ENCODE measurements at places on chromosomes 5 and 9.

- peak; percentile 96 for DNase-seq
These were observed 67.7 kb upstream of the CCL21 start for GRCh38 chr9:34777666-34778065.

DNA sequence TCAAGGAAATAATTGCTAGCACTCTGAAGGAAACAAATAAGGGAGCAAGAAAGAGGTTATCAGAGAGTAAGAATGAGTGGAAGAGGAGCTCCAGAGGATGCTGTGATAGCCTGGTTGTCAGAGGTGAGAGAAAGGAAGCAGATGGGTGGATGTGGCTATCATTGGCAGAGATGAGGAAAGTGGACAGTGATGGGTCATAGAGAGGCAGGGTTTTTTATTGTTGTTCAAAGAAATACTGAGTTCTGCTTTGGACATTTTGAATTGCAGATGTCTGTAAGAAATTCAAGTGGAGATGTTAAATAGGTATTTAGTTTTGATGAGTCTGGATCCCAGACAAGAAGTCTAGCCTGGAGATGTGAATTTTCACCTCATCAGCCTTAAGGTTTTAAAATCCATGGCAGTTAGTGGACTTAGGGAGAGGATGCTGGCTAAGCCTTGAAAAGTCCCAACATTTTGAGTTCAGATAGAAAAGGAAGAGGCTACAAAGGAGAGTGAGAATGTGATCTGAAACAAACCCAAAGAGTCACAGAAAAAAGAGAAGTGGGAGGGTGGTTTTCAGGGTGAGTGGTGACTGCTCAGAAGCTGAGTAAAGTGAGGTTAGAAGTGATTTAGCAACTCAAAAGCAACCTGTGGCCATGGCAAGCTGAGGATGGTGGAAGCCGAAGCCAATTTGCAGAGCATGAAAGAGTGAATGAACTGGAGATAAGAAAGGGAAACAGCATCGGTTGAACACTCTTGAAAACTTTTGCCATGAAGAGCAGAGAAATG lies 50.4 kb downstream of the PPIC start:
- DNase-seq = no peak

DNA sequence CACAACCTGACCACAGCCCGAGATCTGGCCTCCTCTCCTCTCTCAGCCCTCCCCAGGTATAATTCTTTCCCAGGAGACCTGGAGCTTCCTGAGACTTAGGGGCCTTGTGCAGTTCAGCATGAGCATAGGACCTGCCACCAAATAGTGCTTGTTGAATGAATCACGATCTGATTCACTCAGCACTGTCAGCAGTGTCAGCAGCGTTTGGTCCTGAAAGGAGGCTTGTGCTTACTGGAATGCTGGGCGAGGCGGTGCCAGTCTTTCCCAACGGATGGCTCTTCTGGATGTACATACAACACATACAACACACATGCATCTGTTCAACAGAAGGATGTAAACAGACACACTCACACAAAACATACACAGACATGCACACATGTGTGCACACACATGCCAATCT lies 173.3 kb downstream of the COL23A1 start:
- no peak for DNase-seq

DNA sequence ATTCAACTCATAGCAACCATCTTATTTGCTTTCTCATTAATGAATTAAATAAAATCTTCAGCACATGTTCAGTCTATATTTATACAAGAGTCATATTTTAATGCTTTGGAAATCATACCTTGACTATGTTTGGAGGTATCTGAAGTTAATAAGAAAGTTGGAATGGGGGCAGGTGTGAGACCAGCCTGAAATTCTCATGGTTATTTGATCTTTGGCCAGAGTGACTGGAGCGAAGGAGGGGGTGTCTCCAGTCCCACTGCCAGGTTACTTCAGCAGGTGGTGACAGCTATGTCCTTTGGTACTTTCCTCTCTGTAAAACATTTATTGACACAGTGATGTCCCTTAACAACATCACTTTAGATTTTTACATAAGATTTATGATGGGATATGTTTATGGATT lies 318.1 kb upstream of the SGCD start:
- DNase-seq = no peak

GRCh38 chr9:84325347-84325973 lies 15.1 kb downstream of the SLC28A3 start:
- no peak for DNase-seq

GRCh38 chr5:175772747-175773533 lies 98.4 kb upstream of the CPLX2 start:
- no peak for DNase-seq

GRCh38 chr5:121910036-121910435 lies 51.7 kb upstream of the SRFBP1 start:
- no peak for DNase-seq

DNA sequence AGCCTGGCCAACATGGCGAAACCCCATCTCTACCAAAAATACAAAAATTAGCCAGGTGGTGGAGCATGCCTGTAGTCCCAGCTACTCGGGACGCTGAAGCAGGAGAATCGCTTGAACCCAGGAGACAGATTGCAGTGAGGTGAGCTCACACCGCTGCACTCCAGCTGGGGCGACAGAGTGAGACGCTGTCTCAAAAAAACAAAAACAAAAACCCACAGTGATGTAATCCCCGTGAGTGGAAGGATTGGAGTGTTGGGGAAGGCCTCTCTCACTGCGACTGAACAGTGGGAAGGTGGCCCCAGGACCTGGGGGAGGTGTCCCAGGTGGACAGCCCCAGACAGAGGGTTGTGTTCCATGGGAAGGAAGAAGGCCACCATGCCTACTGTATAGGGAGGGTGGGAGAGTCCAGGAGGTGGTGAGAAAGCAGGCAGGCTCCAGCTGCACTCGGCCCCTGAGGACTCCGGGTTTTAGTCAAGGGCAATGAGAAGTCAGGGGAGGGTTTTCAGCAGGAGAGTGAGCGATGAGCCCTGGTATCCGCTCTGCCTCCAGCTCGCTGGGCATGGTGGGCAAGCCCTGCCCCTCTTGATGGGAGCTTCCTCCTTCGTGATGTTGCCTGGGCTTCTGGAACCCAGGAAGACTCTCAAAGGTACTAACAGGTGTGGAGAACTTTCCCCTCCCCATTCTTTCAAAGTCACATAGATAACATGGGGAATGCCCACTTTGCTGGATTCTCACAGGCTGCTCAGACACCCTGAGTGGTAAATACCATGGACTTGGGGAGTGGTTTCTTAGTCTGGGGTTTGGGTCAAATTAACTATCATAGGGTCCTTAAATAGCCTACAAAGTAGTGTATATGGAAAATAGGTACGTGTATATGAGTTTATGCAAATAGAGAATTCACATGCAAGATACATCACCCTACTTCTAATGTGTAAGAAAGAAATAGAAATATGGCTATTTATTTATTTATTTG lies 74.7 kb downstream of the PPARGC1B start:
- DNase-seq = peak; percentile 26

DNA sequence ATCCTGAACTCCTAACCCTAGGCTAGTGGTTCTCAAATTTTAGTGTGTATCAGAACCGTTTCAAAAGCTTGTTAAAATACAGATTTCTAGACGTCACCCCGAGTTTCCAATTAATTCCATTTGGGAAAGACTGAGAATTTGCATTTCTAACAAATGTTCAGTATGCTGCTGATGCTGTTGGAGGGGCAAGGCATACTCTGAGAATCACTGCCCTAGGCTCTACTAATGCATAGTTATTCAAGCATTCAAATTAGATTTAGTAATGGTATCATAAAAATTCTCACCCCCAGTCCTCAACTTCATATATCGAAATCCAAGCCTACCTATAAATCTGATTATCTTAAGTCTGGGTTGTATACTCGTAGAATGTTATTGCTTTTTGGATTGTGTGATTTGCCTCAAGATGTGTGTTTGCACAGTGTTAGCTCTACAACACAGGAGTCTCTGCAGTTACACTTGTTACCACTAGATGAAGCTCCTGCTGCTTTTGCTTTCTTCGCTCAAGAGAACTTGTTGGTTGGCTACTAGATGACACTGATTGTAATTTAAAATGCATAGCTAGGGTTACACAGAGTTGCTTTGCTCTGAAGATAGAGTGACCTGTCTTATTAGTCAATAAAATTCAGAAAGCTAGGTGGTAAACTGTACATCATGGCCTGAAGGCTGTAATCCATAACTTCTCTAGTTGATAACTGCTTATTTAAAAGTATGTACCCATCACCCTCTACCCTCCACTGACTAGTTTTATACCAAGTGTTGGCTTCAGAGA lies 7.5 kb upstream of the ERAP2 start:
- DNase-seq = peak; percentile 74

DNA sequence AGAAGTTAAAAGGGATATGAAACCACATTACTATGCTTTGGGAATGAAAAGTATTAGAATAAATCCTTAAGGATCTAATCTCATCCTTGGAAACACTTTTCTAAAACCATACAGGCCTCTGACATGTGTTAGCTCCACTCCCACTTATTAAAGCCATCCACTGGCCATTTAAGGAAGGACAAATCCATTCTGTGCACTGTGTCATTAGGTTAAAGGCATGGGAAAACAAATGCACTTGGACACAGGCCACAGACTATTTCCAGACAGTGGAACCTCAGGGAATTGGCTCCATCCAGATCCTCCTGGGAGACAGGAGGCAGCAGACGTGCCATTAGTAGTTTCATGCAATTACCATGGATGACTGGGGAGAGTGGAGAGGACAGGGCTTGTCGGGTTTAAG lies 454.9 kb downstream of the ENC1 start:
- no peak for DNase-seq

DNA sequence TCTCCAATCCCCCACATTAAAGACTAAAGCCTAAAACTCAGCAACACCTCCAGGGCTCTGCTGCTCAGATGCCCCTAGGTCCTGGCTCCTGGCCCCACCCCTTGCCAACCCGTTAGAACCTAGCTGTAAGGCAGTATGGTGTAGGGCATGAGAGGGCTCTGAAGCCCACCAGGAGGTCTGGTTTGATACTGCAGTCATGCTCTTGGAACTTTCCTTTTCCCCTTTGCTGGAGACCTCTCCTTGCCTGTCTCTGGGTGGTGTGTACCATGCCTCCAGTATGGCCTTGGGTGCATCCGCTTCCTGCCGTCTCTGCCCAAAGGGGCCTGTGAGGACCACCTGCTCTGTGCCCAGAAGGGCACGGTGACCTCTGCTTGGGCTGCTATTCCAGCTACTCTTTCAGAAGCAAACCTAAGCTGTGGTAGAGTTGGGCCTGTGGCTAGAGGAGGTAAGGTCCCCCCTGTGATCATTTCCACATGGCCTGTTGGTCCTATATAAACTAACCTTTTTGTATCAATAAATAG lies 3.5 kb downstream of the TENT4A start:
- DNase-seq = no peak

DNA sequence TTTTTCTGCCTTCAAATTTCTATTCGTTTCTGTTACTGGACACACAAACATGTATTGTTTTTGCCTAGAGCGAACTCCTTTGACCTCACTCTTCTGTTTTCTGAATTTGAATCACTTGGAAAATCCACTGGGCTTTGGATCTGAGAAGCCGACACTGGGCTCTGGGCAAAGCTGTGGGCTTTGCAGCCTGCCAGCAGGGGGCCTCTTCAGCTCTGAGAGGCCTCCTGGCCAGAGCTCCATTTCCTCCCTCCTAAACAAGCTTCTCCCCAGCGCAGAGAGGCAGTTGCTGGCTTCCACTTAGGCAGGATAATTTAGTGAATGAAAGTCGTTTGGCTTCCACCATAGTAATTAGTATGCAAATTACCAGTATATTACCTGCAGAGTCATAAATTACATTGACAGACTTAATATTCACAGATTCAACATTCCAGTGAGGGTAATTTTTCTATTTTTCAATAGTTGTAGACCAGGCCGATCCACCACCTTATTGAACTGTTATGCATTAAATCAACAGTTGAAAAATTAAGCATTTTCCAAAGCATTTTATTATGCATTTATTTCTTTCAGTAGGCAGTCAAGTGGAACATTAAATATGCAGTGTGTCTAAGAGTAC lies 104.0 kb upstream of the ZNF366 start:
- peak; percentile 72 for DNase-seq

DNA sequence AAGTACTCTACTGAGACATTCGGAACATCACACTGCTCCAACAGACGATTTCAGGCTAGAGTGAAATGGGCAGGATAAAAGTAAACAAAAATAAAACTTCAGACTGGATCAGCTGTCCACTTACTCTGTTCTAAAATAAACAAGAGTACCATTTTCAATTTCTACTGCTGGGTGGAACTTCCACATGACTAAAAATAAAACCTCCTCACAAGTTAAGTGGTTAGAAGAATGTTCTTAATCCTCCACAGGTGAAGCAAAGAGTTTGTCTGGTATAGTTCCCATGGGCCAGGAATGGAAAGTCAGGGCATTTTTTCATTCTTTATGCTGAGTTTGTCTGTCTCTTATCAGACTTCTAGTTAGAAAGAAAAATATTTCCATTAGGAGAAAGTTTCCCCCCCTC lies 15.7 kb downstream of the NUDT12 start:
- no peak for DNase-seq

- DNase-seq = peak; percentile 16
These were observed 1124.6 kb downstream of the DTWD2 start for GRCh38 chr5:117863586-117864296.

GRCh38 chr5:17358031-17358430 lies 140.0 kb upstream of the TAF11L2 start:
- DNase-seq = no peak

GRCh38 chr5:64587370-64587769 lies 81.6 kb downstream of the RGS7BP start:
- no peak for DNase-seq

- DNase-seq = no peak
These were observed 166.3 kb downstream of the EFNA5 start for GRCh38 chr5:107504424-107504823.

DNA sequence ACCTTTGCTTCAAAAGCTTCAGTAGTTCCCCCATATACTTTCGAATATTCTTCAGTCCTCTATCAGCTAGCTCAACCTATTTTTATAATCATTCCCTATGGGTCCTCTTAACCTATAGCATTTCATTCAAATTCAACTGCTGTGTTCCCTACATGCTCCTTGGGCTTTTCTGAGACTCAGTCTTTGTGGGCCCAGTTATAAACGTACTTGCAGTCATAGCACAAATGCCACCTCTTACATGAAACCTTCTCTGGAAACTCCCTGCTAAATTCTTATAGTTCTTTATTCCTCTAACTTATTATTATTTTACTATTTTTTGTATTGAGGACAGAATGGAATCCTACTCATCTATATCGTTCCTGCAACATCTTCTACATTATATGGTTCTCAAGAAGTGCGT lies 24.7 kb downstream of the MLANA start:
- DNase-seq = no peak

DNA sequence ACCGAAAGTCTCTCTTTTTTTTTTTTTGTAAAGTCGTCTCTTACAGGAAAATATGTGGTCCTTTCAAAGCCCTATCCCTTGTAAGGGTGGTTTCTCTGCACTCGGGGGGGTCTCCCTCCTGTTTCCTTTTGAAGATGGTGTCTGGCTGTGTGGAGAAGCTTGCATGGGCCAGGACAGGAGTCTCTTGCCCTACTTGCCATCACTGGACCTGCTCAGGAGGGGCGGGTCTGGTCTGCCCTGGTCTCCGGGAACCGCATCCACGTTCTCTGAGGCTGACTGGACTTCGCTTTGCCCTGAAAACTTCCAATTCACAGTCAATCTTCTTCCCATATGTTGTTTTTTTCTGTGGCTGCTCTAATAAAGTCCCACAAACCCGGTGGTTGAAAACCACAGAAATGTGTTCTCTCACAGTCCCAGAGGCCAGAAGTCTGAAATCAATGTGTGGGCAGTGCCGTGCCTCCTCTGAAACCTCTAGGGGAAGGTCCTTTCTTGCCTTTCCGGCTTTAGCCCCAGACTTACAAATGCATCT lies 92.9 kb upstream of the IER5L start:
- peak; percentile 93 for DNase-seq
